CD4-positive, alpha-beta T cell treated with Interferon alpha-2 for 1 hour (primary cell): ENCODE measurements at places on chromosomes 2 and 18.

- no peak for DNase-seq
Observed at GRCh38 chr2:156553714-156554442, 117.7 kb downstream of the GPD2 start.

DNA sequence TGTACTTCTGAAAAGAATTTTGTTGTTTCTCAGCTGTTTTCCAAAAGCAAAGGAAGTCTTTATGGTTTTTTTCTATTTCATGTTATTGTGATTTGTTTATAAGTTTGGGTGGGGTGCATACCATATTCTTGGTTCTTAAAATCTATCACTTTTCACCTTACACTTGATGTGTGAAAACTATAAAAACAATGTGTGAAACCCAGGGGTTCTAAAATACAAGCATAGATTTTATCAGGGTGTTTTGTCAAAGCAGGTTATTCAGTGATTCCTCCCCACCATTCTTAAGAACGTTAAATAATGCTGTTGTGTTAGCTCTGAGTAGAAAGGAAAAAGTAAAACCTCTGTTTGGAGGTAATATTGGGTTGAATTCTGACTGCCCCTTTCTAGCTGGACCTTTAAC, 17.7 kb downstream of the RPE start:
- DNase-seq: peak; percentile 11

DNA sequence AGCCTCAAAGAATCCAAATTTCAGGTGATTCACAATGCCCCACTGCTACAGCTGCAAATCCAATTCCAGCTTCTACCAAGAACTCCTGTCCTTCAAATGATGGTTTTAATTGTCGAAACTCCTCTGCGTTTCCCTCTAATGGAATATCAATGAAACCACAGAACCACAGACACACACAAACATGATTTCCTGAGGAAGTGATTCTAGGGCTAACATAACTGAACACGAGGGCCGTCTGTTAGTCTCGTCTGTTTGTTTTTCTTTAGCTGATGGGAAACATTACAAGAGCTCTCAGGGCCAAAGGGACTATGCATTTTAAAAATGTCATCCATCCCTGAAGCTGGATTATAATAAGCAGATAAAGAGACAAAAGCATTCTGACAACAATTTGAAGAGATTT, 59.4 kb downstream of the RNF152 start:
- DNase-seq: peak; percentile 13

DNA sequence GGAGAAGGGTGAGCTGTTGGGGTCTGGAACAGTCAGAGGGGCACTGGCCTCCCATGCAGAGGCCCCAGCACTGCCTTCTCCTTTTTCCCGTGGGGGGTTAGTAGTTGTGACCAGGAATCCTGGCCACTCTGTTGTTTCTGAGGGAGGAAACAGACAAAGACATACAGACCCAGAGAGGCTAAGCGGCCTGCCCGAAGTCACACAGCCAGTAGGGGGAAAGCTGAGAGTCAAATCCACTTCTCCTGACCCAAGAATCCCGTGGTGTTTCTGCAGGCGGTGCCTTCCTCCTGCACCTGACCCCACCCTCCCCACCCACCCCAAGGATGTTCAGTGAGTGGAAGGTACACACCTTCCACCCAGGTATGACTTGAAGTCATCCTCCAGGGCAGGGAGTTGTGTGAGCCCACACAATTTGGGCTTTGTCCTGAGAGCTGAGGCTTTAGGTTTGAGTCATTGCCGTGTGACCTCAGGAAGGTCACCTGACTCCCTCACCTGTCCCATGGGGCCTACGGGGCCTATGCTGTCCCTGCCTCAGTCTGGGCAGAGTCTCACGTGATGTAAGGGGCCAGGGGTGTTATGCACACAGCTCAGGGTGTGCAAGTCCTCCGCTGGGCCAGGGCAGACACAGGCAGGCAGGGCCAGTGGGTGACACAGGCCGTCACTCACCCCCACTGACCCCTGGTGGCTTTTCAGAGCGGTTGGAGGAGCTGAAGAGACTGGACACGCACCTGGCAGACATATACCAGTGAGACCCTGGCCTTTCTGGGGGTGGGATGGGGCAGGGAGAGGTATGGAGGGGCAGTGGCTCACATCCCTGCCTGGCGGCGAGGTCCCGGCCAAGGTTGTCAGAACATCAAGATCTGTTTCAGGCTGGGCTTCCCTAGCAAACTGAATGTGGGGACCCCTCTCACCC, 5.0 kb downstream of the NT5DC4 start:
- DNase-seq: no peak

DNA sequence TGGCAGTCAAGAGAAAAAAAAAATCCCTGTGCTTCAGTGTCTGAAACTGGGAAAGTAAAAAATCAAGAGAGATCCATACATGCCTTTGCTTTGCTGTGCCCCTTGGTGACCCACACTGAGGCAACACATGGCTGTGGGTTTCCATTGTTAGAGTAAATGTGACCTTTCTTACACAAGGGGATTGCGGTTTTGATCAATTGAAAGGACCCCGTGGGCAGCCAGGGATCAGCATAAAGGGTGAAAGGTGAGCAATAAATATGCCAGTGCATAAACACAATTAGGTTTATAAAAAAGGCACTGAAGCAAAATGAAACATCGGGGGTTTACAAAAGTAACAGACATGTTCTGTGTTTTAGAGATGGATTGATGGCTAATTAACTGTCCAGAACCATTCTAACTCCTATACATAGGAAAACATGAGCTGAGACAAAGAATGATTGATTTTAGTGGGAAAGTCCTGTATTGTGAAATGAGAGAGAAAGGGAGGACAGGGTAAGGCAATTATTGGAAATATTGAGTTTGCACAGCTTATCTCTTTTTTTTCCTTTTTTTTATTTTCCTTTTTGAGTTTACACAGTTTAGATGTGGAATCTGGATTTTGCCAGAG, 40.7 kb upstream of the BBS5 start:
- DNase-seq: no peak

- no peak for DNase-seq
Observed at GRCh38 chr2:45119038-45119437, 109.8 kb upstream of the SIX2 start.

DNA sequence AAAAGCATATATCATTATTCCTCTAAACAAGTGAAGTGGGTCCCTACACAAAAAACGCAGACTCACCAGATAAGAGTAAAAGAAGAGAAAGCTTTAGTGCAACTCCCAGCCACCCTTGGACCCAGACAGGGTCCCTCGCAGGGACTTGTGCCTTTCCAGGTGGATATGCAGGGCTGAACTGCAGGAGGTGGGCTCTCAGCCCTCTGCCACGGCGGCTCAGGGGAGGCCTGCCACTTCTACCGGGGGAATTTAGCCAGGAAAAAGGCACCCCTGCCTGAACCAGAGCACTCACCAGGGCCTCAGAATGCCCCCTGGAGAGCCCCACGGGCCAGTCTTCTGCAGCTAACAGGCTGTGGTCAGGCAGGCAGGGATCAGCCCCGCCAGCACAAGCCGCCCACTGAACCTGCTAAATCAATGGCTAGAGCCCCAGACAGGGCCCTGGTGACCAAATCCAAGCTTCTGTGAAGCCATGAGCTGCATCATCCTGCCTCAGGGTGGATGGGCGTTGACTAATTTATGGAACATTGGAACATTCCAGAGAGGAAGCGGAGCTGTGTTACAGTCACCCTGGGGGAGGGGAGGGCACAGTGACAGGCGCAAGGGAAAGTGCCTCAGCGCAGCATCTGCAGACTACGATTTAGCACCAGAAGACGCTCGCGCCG, 209.3 kb downstream of the EIPR1 start:
- DNase-seq: no peak

- no peak for DNase-seq
Observed at GRCh38 chr2:7209757-7210555, 292.7 kb downstream of the RNF144A start.

DNA sequence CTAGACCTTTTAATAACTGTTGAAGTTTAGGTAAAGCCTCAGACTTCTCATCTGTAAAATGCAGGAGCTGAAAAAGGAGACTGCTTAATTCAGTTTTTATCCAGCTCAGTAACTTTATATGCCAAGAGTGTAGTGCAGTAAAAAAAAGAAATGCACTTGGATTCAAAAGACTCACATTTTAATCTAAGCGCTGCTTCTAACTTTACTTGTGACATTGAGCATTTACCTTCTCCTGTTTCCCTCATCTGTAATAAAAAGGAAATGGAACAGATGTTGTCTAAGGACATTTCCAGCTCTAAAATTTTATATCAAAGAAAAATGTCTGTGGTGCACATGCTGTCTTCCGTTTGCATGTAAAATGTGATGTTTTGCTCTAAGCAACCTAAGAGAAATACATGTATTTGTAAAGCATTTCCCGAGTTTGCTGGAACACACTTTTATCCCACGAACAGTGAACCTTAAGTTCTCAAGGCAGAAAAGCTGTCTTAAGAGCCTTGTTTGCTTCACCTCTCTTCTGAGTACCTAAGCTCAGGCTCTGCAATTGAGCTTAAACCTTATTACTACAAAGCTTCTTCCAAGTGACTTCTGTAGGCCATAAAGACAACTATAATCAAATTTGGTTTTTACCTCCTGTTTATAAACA, 24.2 kb upstream of the TANK start:
- no peak for DNase-seq

GRCh38 chr18:66582211-66582610, 21.7 kb downstream of the CDH19 start:
- no peak for DNase-seq

DNA sequence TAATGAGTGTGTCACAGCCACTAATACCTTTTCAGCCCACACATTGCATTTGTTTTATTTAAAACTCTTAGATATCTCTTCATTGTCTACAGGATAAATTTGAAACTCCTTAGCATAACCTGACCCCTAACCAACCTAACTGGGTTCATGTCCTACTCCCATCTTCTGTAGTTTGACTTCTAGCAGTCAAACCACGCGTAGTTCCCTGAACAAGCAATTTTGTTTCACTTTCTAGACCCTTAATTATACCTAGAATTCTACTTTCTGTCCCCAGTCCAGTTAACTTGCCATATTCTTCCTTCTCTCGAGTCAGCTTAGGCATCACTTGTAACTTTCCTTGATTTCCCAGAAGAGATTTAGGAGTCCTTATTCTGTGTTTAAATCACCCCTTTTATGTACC, 55.1 kb downstream of the RBBP8 start:
- DNase-seq: no peak

GRCh38 chr2:195659982-195660890, 3.2 kb downstream of the SLC39A10 start:
- peak; percentile 87 for DNase-seq

- DNase-seq: no peak
Observed at GRCh38 chr2:209471037-209471436, 47.2 kb downstream of the MAP2 start.

DNA sequence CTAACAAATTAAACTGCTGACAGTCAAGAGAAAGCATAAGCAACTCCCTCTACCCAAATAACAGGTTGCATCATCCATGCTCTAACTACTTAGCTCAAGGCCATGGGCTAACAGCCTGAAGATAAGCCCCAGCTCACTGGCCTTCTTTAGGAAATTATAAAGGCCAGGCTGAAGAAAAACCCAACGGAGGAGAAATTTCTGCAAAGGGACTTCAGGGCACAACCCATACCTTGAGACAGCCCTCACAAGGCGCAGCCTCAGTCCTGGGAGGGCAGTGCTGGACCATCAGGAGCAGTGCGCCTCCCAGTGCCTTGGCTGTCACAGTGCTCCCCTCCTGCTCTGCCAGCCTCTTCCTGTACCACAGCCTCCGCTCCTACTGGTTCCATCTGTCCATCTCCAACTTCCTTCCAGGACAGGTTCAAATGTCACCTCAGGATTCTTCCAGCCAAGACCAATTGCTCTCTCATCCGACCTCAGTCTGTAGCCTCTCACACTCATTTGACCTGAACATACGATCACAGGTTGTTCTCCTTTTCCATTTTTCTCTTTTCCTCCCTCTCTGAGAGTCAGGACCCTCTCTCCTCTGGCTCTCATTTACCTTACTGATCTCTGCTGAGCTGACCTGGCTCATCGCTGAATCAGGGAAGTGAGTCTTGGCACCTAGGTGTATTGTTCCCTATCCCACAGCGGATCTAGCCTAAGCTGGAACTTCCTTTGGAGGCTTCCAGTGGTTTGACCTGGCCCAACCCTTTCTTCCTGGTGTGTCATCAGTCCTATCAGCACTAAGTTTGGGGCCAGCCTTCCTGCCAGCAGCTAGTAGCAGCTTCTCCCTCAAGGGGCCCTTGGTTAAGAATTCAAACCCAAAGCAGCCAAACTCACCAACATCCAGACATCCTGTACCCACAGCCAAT, 1.9 kb downstream of the MCFD2 start:
- DNase-seq: no peak

- no peak for DNase-seq
Observed at GRCh38 chr2:24337890-24338289, 22.4 kb downstream of the ITSN2 start.

GRCh38 chr2:207530160-207531031, 634 bp downstream of the CREB1 start:
- peak; percentile 73 for DNase-seq

- DNase-seq: no peak
Observed at GRCh38 chr2:183614799-183615435, 490.7 kb downstream of the NUP35 start.

DNA sequence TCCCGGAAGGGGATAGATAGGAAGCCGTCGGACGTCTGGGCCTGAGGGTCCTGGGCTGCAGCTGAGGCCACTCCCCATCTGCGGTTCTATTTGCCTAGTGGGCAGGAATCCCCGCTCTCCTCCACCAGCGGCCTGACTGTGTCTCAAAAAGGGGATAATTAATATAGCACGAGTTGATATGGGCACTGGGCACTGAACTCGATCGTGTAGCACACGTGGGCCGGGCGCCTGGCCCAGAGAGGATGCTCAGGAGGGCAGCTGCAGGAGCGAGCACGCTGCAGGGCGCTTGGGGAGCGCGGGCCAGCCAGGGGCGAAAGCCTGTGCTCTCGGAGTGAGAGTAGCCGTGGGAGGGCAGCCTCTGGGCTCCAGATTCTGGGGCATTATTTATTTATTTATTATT, 8.8 kb upstream of the GBX2 start:
- DNase-seq: no peak

GRCh38 chr2:25030702-25031101, 11.2 kb upstream of the EFR3B start:
- no peak for DNase-seq

- no peak for DNase-seq
Observed at GRCh38 chr2:215982465-215982875, 30.9 kb downstream of the MREG start.

DNA sequence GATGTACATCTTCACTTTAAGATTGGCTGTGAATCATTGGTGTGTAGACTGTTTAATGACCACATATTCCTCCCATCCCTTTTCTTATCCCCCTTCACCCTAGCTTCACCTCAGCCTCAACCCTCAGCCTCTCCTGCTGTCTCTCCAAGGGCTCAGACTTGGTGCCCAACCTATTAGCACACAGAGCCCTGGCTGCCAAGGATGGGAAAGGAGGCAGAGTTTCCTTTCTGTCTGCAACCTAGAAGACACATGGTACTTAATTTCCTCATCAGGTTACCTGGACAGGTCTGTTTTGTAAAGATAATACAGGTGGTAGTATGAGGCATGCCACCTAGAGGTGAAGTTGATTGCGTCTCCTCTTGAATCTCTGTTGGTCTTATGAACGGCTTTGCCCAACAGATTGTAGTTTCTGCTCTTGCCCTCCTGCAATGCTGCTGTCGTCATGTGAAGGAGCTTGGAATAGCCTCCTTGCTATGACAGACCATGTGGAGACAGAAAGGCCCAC, 44.5 kb upstream of the RMND5A start:
- DNase-seq: no peak

- DNase-seq: no peak
Observed at GRCh38 chr2:180938451-180938850, 42.0 kb upstream of the UBE2E3 start.
